ENCODE measurements at places on chromosomes 2 and 18. TPM values are rescaled to one million over a fixed set of nuclear protein-coding genes. Genes with fewer than 3 reads are reported as not detected.

DNA sequence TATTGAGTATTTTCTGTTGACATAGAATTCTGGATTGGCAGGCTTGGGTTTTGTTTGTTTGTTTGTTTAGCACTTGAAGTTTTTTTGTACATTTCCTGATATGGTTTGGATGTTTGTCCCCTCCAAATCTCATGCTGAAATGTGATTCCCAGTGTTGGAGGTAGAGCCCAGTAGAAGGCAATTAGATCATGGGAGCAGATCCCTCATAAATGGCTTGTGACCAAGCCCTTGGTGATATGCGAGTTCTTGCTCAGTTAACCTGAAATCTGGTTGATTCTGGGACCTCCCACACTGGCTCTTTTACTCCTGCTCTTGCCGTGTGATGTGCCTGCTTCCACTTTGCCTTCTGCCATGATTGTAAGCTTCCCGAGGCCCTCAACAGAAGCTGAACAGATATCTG lies 98.0 kb downstream of the PTPN4 start:
- no peaks in the 10 kb centered on the region for H3K27me3 ChIP-seq
- H3K4me3 ChIP-seq = no peak overlapping the region
- H3K27ac ChIP-seq = no peak overlapping the region
- no peaks in the 10 kb centered on the region for H3K36me3 ChIP-seq
- no peaks in the 10 kb centered on the region for H3K4me1 ChIP-seq

GRCh38 chr2:29238497-29238896 lies 123.3 kb downstream of the CLIP4 start:
- DNase-seq = no peak
- no peaks in the 10 kb centered on the region for H3K36me3 ChIP-seq
- H3K27ac ChIP-seq = no peak overlapping the region
- H3K4me1 ChIP-seq = no peaks in the 10 kb centered on the region

GRCh38 chr2:86171295-86171694 lies 24.0 kb downstream of the IMMT start:
- H3K4me1 ChIP-seq = no peaks in the 10 kb centered on the region
- H3K4me3 ChIP-seq = no peak overlapping the region
- H3K27me3 ChIP-seq = no peaks in the 10 kb centered on the region

DNA sequence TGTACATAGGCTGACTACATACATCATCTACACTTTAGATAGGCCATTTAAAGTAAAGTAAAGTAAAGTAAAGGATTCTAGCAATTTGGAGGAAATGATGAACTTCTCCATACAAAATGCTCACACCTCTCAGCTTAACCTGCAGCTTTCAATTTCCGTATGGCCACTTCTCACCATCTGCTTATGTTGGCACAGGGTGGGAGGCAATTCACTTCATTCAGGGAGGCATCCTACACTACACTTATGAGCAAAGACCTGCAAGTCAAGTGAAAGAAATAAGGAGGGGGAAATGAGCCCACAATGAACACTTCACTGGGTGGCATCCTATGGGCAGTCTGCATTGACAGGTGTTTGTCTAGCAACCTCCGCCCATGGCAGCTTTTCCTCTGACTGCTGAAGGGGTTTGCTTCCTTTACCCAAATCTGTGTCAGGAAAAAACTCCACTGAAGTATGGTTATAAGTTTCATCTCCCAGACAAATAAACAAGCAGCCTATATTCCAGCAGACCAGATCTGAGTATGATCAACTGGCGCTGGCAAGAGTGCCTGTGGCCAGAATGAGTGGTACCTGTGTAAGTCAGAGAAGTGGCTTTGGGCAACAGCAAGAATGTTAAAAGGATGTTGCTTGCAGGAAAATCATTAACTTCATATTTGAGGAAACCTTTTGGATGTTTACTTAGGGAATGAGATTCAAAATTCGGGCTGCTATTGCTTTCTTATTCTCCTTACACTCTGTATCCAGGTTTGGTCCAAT lies 449.1 kb downstream of the TGIF1 start:
- no peaks in the 10 kb centered on the region for H3K36me3 ChIP-seq
- no peaks in the 10 kb centered on the region for H3K27me3 ChIP-seq
- H3K4me3 ChIP-seq = no peak overlapping the region
- H3K27ac ChIP-seq = no peak overlapping the region

GRCh38 chr2:216659276-216659675 lies 26.1 kb downstream of the IGFBP2 start:
- DNase-seq = no peak
- H3K27me3 ChIP-seq = no peaks in the 10 kb centered on the region
- H3K4me3 ChIP-seq = no peak overlapping the region
- H3K36me3 ChIP-seq = peaks cover 27% of the 10 kb centered on the region
- H3K27ac ChIP-seq = peak overlapping the region; percentile 17

GRCh38 chr2:24491542-24492420 lies 727 bp downstream of the NCOA1 start:
- no peaks in the 10 kb centered on the region for H3K36me3 ChIP-seq
- DNase-seq = no peak
- peak overlapping the region; percentile 93 for H3K4me3 ChIP-seq
- no peaks in the 10 kb centered on the region for H3K27me3 ChIP-seq
- peaks cover 9% of the 10 kb centered on the region for H3K4me1 ChIP-seq

Gene NYAP2
- total RNA-seq = not detected

Gene CGREF1
- total RNA-seq = 3.5 TPM

Gene PAX3
- not detected for total RNA-seq
